ENCODE measurements at places on chromosomes 12 and 14. TPM values are rescaled to one million over a fixed set of nuclear protein-coding genes. Genes with fewer than 3 reads are reported as not detected.

IKZF4 gene
- 13.6 TPM for total RNA-seq

ACTN1 gene
- 197 TPM for total RNA-seq

GRCh38 chr12:97452230-97452629, 10.4 kb upstream of the RMST start:
- H3K4me1 ChIP-seq, result peaks cover 12% of the 10 kb centered on the region
- no peak for DNase-seq
- H3K27ac ChIP-seq, result no peak overlapping the region

- peaks cover 23% of the 10 kb centered on the region for H3K4me1 ChIP-seq
- H3K27me3 ChIP-seq, result peaks cover 40% of the 10 kb centered on the region
- no peak overlapping the region for H3K27ac ChIP-seq
- H3K4me3 ChIP-seq, result no peak overlapping the region
- H3K36me3 ChIP-seq, result no peaks in the 10 kb centered on the region
These were observed 100.6 kb downstream of the TNFAIP2 start for GRCh38 chr14:103223818-103224352.

GRCh38 chr14:85060121-85060520, 469.8 kb upstream of the FLRT2 start:
- no peaks in the 10 kb centered on the region for H3K27me3 ChIP-seq
- peaks cover 9% of the 10 kb centered on the region for H3K36me3 ChIP-seq
- no peak overlapping the region for H3K4me3 ChIP-seq
- H3K4me1 ChIP-seq, result no peaks in the 10 kb centered on the region
- no peak for DNase-seq
- no peak overlapping the region for H3K27ac ChIP-seq
